NCI-H345 (cell line): ENCODE measurements at places on chromosomes 5 and 9.

DNA sequence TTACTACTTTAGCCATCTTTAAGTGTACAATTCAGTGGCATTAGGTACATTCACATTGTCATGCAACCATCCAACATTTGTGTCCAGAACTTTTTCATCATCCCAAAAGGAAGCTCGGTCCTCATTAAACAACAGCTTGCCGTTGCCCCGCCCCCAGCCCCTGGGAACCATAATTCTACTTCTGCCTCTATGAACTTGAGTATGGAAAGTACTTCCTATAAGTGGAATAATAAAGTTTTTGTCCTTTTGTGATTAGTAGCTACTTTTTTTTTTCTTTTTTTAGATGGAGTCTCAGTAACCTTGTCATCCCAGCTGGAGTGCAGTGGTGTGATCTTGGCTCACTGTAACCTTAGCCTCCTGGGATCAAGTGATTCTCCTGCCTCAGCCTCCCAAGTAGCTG is 5.0 kb downstream of the GBGT1 start:
- no peak for DNase-seq

GRCh38 chr5:5202321-5202720 is 62.2 kb downstream of the ADAMTS16 start:
- no peak for DNase-seq

DNA sequence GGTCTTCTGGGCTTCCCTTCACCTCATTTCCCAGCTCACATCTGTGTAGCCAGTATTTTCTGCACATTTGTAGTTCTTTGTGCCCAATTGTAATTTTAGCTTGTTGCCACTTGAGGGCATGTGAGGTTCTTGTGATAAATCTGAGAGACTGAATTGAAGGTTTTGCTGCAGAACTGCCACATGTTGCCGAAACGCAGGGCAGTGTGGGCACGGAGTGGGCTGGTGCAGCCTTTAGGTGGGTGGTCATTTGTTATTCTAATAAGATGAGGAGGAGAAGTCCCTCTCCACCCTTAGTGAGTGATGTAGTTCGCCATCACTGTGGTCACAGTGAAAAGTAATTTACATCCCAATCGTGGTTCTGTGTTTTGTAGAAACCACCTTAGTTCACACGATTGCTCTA is 21.2 kb downstream of the OTULIN start:
- peak; percentile 34 for DNase-seq

GRCh38 chr5:111972548-111972947 is 215.6 kb upstream of the NREP start:
- DNase-seq, result no peak

GRCh38 chr9:95772320-95773052 is 103.0 kb upstream of the ERCC6L2 start:
- no peak for DNase-seq

DNA sequence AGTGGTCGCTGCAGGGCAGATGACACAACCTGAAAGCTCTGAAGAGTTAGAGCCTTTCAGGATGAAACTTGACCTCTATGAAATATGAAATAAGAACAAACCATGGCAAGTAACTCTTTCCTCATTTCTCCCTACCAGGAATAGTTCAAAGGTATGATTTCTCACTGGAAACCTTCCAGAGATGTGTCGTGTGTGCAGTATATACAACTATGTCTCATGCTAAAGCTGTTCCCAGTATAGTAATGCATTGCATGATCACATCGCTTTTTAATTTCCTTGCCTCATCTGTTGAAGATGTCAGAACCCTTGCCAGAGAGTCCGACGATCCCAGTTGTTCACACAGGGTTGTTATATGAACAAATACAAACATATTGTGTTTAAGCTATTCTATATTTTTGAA is 45.8 kb upstream of the RGMB start:
- no peak for DNase-seq

- DNase-seq, result no peak
Observed at GRCh38 chr9:35839926-35840325, 10.9 kb downstream of the TMEM8B start.

GRCh38 chr5:136309932-136310598 is 55.3 kb downstream of the TRPC7 start:
- DNase-seq, result no peak

DNA sequence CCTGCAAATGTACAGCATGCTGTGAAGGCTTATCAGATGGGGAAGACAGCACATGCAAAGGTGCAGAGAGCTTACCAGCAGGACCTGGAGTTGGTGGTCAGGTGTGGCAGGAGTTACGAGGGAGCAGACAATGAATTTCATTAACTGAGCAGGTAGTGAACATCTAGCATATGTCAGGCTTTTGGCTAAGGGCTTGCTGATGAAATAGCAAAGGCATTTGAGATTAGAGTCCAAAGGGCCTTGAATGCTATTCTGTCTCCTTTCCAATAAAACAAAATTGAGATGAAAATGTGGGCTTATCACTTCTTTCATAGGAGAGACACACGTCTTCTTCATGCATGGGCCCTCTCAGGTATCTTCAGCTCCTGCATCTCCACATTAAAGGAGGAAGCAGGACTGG is 36.6 kb upstream of the PPARGC1B start:
- DNase-seq, result no peak

GRCh38 chr9:131987232-131987631 is 92.4 kb downstream of the MED27 start:
- DNase-seq, result no peak

GRCh38 chr5:6586647-6587042 is 46.2 kb downstream of the NSUN2 start:
- no peak for DNase-seq

- no peak for DNase-seq
Observed at GRCh38 chr5:136743052-136743451, 377.7 kb upstream of the TRPC7 start.

GRCh38 chr5:68823301-68823700 is 270.5 kb upstream of the SLC30A5 start:
- DNase-seq, result no peak

DNA sequence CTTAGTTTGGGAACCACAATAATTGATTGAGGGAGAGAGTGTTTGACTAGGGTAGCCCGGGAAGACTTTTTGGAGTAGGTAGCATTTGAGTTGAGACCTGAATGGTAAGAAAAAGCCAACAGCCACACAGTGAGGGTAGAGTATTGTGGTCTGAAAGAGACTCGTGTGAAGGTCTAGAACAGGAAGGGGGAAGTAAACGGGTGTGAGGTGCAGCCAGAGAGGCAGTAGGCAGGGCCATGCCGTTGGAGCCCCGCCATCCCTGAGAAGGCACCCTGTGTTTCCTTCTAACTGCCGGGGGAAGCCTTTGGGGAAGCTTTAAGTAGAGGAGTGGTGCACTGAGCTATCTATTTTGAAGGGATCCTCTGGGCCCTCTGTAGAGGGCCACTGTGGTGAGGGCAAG is 3.5 kb upstream of the F2RL2 start:
- DNase-seq, result no peak

- DNase-seq, result no peak
Observed at GRCh38 chr5:81609810-81610375, 141.0 kb downstream of the SSBP2 start.
